ENCODE measurements at places on chromosomes 4 and X.

DNA sequence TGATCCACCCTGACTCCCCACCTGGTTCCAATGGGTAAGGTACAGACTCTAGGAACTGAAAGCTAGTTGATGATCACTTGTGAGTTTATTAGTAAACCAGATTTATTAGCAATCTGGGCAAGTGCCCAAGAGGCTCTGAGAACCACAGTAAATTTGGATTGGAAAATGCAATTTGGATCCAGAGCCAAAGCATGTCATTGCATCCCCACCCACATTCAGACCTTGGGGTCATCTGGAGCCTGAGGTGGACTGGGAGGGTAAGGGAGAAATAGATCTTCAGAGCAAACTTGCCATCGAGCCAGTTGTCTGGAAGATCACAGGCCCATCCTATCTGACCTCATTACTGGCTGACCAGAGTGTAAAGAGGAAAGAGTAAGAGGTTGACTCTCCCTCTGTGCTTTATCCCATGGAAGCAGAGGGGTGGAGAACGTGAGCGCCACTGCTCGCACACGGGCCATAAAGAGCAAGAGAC is 78.7 kb upstream of the RASGEF1B start:
- DNase-seq: no peak

DNA sequence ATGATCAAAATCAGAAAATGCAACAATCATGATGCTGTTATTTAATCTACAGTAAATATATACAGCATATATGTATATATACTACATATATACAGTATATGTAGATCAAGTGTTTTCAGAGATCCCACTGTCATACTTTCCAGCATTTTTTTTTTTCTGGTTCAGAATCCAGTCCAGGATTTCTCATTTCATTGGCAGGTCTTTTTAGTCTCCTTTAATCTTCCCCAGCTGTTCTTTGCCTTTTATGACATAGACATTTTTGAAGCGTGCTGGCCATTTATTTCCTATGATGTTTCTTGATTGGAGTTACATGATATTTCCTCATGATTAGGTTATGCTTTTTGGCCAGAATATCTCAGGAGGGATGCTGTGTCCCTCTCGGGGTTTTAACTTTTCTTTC is 92.0 kb upstream of the TLR2 start:
- no peak for DNase-seq

DNA sequence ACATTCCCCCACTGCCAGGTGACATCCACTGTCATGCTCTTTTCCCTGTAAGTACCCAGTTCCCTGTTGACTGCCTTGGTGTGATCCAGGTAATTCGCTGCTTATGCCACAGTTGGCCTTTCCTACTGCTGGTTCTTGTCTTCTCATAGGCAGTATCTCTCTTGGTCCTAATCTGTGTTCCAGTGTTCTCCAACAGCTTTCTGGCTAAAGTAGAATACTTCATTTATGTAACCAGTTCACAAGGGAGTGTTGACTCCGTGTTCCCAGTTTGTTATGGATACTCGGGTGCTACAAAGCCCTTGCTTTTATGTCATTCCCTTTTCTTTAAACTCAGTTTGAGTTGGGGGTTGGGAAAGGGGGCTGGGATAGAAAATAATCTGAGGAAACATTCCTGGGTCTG is 98.4 kb downstream of the RS1 start:
- DNase-seq: no peak

- DNase-seq: no peak
Measured at GRCh38 chr4:125948021-125948420, 633.3 kb downstream of the FAT4 start.

DNA sequence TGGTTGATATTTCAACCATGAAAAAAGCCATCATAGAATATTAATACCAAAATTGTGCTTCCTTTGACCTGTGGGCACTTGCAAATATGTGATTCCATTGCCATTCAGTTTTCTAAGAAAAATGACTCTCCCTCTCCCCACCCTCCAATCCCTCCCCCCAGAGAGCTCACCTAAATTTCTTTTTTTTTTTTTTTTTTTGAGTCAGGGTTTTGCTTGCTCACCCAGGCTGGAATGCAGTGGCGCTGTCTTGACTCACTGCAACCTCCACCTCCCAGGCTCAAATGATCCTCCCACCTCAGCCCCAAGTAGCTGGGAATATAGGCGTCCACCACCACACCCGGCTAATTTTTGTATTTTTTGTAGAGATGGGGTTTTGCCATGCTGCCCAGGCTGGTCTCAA is 47.0 kb downstream of the SNX25 start:
- DNase-seq: no peak

GRCh38 chr4:40421839-40422708 is 86.9 kb downstream of the CHRNA9 start:
- DNase-seq: no peak

- DNase-seq: no peak
Measured at GRCh38 chr4:185911556-185912064, 99.6 kb upstream of the SORBS2 start.

DNA sequence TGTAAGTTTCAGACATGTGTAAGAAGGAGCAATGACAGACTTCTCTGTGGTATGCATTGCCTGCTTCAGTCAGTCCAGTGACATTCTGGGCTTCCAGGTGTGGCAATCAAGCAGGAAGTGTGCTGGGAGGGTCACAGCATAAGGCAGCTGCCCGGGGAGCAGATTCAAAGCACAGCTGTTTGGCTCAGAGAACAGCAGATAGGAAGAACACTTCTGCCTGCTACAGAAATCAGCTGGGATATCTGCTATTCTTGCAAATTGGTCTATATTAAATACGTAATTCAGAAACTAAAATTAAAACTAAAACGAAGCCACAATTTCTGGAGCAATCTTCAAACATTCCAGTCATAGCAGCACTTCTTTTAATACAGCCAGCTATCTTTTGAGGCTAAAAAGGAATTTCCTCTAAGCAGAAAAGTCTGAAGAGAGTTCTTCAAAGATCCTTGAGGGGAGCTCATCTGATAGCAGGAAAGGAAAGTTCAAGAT is 47.5 kb upstream of the GALNT7 start:
- DNase-seq: no peak

- DNase-seq: no peak
Measured at GRCh38 chr4:110352670-110353442, 123.1 kb upstream of the ENPEP start.

DNA sequence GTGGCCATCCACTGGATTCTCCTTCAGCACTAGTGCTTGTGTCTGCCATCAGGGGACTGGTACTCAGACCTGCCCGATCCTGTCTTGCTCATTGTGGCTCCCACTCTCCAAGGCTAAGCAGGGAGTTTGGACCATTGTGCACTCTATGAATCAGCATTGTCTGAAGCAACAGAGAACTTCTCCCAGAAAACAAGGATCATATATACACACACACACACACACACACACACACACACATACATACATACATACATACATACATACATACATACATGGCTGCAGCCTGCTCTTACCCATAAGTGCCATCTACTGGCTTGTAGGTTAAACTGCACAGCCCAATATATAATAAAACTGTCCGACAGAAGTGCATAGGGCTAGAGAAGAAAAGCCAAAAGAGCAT is 345.3 kb upstream of the LCORL start:
- DNase-seq: no peak

- no peak for DNase-seq
Measured at GRCh38 chr4:129929052-129929451, 833.1 kb downstream of the C4orf33 start.

- no peak for DNase-seq
Measured at GRCh38 chrX:19708683-19709082, 178.7 kb downstream of the SH3KBP1 start.

DNA sequence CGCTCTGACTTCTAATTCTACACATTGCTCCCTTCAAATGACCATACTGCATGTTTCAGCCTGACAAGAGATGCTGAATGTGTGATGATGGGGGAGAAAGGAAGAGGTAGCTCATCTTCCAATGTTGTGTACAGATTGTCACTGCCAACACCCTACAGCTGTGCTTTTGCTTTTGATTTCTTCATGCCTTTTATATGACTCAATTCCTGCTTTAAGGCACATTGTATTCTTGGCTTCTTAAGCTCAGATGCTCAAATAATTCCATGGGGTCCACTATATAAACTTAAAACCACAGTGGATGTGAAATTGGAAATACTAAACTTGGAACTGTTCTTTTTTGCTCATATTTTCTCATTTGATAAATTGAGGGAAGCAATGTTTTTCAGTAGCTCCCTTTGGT is 183.2 kb upstream of the WDFY3 start:
- no peak for DNase-seq

DNA sequence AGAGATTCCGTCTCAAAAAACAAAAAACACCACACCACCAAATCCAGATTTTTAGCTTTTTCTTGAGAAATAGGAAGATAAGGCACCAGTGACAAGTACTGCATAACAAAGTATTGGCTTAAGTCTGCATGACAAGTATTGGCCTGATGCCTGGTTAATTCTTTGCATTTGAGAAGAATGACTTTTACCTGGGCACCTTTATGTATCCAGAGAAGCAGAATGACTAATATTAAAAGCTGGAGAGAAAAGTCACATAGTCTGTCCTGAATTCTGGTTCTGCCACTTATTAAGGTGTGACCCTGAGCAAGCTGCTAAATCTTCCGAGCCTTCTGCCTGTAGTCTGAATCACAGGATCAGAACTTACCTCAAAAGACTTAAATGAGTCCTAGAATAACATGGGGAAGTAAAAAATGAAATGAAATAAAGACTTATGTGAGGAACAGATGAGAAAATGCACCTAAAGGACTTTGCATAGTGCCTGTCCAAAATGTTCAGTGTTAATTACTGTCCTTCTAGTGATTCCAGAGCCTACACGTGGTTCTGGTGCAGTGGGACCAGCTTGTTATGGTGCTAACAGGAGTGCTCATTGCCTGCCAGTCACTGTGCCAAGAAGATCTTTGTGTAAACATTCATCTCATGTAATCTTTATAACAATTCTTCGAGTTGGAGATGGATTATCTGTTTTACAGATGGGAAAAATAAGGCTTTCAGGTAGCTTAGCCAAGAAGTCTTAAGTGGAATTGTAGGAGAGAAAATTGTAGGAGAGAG is 31.6 kb downstream of the UGDH start:
- no peak for DNase-seq

DNA sequence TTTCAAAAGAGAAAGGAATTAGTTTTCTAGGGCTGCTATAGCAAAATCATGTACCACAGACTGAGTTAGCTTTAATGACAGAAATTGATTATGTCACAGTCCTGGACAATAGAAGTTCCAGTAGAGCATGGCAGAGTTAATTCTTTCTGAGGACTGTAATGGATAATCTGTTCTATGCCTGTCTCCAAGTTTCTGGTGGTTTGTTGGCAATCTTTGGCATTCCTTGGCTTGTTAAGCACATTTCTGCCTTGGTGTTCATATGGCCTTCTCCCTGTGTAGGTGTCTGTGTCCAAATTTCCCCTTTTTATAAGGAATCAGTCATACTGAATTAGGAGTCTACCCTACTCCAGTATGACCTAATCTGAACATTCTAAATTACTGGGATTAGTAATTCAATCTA is 336.1 kb upstream of the PABPC4L start:
- DNase-seq: no peak

DNA sequence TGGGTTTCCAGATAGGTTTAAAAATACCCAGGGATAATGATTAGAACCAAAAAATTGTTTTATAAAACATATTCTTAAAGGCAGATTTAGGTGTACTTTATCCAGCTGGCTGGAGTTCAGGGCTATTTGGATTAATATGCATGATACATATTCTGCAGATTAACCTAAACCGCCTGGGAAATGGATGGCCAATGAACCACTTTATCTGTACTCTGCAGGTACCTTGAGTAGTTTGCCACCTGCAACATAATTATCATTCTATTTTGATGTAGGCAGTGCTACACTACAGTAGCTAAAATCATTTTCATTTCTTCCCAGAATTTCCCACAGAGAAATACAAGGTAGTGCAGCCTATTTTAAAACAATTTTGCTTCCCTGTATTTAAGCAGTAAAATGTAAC is 683.2 kb upstream of the GNPDA2 start:
- no peak for DNase-seq

DNA sequence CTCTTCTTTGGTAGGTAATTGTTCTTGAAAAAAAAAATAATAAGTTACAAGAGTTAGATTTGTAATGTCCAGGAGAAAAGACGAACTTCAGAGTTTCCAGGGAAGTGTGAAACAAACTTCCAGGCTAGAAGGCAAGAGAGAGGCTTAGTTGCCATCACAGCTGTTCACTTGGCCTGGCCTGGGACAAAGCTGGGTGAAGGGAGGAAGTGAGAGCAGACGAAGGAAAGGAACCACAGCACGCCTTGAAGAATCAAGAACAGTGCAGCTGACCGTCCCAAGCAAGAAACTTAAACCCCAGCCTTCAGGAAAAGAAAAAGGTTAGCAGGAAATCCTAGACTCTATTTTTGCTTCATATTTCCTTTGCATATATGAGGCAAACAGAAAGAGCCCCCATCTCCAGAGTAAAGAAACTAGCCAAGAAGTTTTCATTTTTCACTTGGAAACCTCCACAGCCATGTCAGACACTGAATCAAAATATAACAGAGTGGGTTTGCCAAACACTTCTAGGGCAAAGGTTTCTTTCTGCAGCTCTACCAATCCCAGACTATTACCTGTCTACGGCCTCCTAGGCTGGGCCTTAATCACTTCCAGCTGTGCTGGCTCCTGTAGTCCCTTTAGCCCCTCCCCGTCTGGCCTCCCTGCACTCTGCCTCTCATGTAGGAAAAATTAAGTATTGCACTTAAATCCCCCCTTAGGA is 209.6 kb downstream of the SPATA18 start:
- DNase-seq: no peak

DNA sequence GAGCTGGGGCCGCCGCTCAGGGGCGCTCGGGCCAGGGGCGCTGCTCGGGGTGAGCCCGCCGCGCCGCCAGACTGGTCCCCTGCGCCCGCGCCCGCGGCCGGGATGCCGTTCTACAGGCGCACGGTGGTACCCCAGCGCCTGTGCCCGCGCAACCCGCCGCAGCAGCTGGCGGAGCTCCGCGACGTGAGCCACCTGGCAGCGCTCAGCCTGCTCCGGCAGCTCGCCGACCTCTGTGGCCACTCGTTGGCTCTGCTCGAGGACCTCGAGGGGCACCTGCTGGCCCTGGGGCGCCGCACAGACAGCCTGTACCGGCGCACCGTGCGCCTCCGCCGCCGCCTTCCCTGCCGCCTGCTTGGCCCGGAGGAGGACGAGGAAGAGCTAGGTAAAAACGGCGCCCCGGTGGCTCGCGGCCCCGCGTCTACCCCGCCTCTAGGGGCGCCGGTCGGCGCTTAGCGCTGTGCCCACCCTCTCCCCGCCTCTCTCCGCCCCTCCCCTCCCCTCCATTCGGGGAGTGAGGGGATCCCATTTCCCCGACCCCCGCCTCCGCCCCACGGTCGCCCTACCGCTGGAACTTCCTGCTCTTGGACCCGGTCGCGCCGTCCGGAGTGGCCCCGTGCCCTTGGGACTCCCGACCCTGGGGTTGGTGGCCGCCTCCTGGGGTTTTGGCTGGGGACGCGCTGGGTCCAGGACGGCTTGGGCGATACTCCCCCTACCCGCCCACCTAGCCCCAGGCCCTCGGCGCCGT is 513 bp downstream of the NHSL2 start:
- no peak for DNase-seq

GRCh38 chr4:98630737-98631454 is 27.5 kb downstream of the TSPAN5 start:
- no peak for DNase-seq

GRCh38 chr4:16508968-16509367 is 282.7 kb upstream of the TAPT1 start:
- no peak for DNase-seq

- no peak for DNase-seq
Measured at GRCh38 chr4:83779103-83780052, 243.5 kb downstream of the GPAT3 start.

Measured in NCI-H187 treated with DMSO at 0.1 percent for 48 hours (cell line).